T-helper 17 cell (primary cell): ENCODE measurements at places on chromosomes 6 and 20. TPM values are rescaled to one million over a fixed set of nuclear protein-coding genes. Genes with fewer than 3 reads are reported as not detected.

HRH3 gene
- not detected for total RNA-seq

- H3K36me3 ChIP-seq, result peaks cover 3% of the 10 kb centered on the region
- H3K4me1 ChIP-seq, result peaks cover 12% of the 10 kb centered on the region
- no peak overlapping the region for H3K4me3 ChIP-seq
- no peak for DNase-seq
- H3K27ac ChIP-seq, result no peak overlapping the region
Measured at GRCh38 chr6:150604467-150604866, 4.8 kb downstream of the PLEKHG1 start.

GRCh38 chr6:8027965-8028651 lies 36.1 kb downstream of the BLOC1S5 start:
- H3K27me3 ChIP-seq, result no peaks in the 10 kb centered on the region
- peaks cover 18% of the 10 kb centered on the region for H3K4me1 ChIP-seq
- no peak for DNase-seq
- H3K27ac ChIP-seq, result peak overlapping the region; percentile 9
- no peak overlapping the region for H3K4me3 ChIP-seq

- no peaks in the 10 kb centered on the region for H3K36me3 ChIP-seq
- no peaks in the 10 kb centered on the region for H3K4me1 ChIP-seq
- peaks cover 20% of the 10 kb centered on the region for H3K27me3 ChIP-seq
- H3K4me3 ChIP-seq, result no peak overlapping the region
Measured at GRCh38 chr6:116036075-116036773, 24.5 kb downstream of the FRK start.

MRPL14 gene
- total RNA-seq, result 13.2 TPM

GRCh38 chr6:23511817-23512216 lies 614.2 kb upstream of the NRSN1 start:
- H3K27ac ChIP-seq, result no peak overlapping the region
- DNase-seq, result no peak
- no peaks in the 10 kb centered on the region for H3K27me3 ChIP-seq
- H3K36me3 ChIP-seq, result no peaks in the 10 kb centered on the region

DNA sequence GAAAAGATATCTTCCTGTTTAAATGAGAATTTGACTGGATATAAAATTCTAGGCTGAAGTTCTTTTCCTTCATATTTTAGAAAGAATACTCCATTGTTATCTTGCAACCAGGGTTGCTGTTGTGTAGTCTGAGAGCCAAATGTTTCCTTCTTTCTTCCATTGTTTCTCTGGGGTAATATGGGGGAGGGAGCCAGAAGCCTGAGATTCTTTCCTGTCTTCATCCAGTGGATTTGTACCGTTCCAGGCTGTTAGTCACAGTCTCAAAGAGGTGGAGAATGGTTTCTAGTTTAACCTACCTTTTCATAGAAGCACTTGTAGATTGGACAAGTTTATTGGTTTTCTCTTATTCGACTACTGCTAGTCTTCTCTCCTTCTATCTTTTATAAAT lies 6.1 kb upstream of the ULBP3 start:
- H3K27ac ChIP-seq, result no peak overlapping the region
- peaks cover 2% of the 10 kb centered on the region for H3K36me3 ChIP-seq
- peaks cover 22% of the 10 kb centered on the region for H3K4me1 ChIP-seq
- DNase-seq, result no peak

DNA sequence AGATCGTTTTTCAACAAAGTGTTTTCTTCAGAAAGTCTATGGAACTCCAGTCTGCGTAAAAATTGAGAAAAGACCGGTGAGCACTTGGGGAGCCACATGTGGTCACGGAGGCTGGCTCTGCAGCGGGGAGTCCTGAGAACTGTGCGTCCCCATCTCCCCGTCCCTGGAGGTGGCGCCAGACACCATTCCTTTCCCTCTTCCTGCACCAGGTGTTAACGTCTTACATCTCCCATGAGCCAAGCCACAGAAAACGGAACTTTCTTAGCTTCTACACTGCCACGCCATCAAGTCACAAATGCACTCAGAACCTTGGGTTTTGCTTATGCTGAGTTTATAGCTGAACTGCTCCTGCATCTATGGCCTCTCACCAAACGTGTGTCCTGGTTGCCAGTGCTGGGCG lies 62.6 kb downstream of the GINS1 start:
- peak overlapping the region; percentile 11 for H3K27ac ChIP-seq
- peaks cover 2% of the 10 kb centered on the region for H3K36me3 ChIP-seq
- peaks cover 6% of the 10 kb centered on the region for H3K4me1 ChIP-seq
- DNase-seq, result peak; percentile 15
- H3K4me3 ChIP-seq, result no peak overlapping the region

DNA sequence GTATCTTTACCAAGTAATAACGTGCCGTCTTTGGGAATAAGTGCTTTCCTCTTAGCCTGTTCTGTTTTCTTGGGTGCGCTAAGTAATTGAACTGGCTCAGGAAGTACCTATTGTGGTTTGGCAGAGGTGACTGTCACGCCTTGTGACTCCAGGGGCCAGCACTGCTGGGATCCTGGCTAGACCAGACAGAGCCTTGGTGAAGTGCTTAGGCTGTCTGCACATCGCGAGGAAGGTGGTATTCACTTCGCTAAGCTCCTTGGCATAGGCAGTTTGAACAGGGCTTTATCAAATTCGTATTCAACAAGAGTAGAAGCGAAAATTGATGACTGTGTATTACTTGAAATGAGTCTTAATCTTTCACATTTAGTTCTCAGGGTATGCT lies 17.6 kb downstream of the PRDM1 start:
- H3K27me3 ChIP-seq, result no peaks in the 10 kb centered on the region
- H3K36me3 ChIP-seq, result peaks cover 34% of the 10 kb centered on the region
- H3K27ac ChIP-seq, result peak overlapping the region; percentile 98
- DNase-seq, result peak; percentile 25
- peaks cover 53% of the 10 kb centered on the region for H3K4me1 ChIP-seq
- H3K4me3 ChIP-seq, result peak overlapping the region; percentile 99

- peak overlapping the region; percentile 100 for H3K27ac ChIP-seq
- no peaks in the 10 kb centered on the region for H3K36me3 ChIP-seq
- H3K4me1 ChIP-seq, result peaks cover 69% of the 10 kb centered on the region
- no peak for DNase-seq
Measured at GRCh38 chr6:37516920-37517405, 17.3 kb upstream of the CCDC167 start.
